ENCODE measurements at places on chromosomes 5 and 9.

DNA sequence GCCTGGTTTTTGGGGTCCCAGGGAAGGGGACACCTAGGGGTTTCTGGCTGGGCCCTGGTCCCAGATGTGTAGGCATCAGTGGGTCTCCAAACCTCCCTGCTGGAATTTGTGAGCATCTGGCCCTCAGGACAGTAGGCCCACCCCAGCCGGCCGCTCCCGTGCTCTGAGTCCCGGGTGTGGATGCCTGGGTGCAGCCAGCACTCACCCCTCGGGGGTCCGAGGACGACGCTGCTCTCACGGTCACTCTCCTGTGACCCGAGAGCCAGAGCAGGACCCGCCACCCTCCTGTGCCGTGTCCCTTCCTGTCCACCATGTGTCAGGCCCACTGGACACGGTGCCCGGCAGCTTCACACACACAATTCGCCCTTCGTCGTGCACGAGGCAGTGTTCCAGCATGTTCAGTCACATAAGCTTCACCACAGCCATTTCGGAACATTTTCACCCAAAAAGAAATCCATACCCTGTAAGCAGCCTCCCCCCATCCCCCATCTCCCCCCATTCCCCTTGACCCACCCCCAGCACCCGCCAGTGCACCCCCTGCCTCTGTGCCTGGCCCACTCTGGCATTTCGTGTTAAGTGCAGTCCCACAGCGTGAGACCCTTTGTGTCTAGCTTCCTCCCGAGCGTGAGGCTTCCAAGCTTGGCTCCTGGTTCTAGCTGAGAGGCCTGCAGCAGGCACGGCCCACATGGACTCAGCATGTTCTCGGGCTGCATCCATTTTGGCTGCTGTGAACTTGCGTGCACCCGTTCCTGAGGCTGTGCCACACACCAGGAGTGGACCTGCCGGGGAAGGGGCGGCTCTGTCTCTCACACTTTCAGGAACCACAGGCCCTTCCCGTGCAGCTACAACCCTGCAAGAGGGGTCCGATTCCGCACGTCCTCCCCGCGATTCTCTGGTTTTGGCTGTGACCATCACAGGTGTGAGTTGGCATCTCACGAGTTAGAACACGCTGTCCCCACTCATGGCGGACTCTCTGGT is 40.5 kb downstream of the NKD2 start:
- DNase-seq: no peak

DNA sequence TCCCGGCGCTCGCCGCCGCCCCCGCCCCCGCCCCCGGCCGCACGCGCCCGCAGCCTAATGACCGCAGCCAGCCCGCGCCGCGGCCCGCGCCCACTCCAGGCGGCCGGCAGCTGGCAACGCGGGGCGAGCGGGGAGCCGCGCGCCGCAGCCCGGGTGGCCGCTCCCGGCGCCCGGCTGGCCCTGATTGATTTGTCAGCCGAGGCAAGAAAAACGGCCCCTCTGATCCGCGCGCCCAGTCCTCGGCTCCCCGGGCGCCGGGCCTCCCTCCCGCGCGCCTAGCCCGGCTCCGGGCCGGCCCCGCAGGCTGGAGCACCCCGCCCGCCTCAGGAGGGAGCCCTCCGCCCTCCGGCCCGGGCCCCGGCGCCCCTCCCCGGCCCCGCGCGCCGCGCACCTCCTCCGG is 11.9 kb upstream of the LHX2 start:
- no peak for DNase-seq

DNA sequence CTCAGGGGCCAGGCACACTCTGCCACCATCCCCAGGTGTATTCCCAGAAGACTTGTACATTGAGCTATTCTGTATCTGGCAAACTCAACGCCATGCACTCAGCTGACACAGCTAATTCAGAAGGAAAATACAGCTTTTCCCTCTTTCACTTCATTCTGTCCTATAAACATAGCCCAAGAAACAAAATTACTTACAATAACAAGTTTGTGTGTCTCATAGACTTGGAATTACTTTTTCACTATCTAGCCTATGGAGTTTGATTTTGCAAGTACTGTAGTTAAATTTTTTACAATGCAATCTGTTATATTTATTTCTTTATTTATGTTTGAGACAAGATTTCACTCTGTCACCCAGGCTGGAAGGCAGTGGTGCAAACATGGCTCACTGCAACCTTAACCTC is 125.1 kb upstream of the KLF9 start:
- no peak for DNase-seq

- DNase-seq: no peak
These were observed 68.1 kb downstream of the INVS start for GRCh38 chr9:100167176-100167575.

- no peak for DNase-seq
These were observed 93.6 kb downstream of the NR3C1 start for GRCh38 chr5:143309661-143310431.

GRCh38 chr5:89457411-89458331 is 574.7 kb upstream of the MEF2C start:
- no peak for DNase-seq

DNA sequence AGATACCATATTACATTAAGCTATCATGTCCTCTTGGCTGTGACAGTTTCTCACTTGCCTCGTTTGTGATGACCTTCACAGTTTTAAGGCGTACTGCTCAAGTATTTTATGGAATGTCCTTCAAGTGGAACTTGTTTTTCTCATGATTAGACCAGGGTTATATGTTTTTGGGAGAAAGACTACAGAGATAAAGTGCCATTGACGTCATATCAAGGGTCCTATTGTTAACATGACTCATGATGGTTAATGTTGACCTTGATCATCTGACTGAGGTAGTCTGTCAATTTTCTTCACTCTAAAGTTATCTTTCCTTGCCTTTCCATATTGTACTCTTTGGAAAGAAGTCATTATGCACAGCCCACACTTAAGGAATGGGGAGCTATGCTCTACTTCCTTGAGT is 17.8 kb upstream of the PTBP3 start:
- no peak for DNase-seq

DNA sequence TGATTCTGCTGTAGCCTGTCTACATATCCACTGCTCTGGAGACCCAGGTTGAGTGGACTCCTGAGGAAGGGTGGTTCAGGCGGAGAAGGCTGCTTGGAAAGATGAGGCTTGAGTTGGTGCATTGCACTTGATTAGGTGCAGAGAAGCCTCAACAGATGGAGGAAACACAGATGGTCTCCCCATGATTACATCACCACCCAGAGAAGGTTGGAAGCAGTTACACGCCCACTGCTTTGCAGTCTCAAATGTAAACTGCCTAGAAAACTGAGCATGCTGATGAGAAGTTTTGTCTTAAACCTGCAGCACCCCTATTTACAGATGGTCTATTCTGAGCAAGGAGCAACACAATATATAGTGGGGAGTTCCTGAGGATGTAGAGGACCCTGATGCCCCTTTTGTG is 266.6 kb downstream of the PIK3R1 start:
- DNase-seq: no peak

- no peak for DNase-seq
These were observed 33.8 kb downstream of the MACROH2A1 start for GRCh38 chr5:135365281-135365680.

DNA sequence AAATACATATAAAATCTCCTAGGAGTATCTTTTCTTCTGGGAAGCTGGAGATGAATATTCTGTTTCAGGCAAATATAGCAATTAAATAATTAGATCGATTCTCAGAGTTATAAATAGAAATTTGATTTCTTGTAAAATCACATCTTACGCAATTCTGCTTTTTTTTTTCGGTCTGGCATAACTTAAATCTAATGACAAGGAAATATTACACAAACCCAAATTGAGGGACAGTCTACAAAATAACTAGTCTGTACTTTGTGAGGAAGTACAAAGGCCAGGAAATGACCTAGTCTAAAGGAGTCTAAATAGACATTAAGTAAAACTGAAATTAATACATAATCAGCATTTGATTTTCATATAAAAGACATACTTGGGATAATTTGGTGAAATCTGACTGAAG is 133.3 kb downstream of the KIAA0825 start:
- DNase-seq: no peak

DNA sequence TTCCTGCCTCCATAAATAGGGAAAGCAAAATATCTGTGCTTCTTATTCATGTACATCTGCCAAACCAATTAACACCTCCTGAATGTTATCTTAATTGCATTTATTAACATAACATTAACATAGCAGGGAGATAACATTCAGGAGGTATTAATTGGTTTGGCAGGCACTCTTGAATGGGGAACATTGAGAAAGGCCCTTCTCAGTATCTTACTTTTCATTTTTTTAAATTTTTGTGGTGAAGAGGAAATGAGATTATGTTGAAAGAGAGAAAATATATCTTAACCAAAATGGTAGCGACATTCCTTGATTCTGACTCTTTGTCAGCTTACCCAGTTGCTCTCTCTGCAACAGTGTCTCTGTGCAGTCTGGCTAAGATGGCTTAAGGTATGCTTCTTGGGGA is 100.4 kb upstream of the TLE1 start:
- no peak for DNase-seq

- DNase-seq: no peak
These were observed 20.0 kb downstream of the PCDH1 start for GRCh38 chr5:141858079-141858765.

DNA sequence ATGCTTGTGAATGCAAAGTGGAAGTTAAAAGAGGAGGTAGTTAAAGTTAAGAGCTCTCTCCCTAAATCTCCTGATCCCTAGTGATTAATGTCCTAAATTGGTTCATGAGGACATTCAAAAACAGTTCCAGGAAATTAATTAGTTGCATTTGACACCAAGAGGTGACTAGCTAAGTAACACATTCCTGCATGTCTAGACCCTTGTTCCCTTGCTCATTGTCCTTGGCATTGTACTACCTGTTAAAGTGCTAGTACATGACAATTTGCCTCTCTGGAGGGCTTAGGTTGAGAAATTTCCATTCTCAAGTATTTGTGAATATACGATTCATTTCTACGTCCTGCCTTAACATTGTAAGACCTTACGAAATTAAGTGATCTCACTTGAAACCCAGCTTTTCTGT is 278.6 kb upstream of the CDH10 start:
- no peak for DNase-seq

GRCh38 chr9:4095484-4095883 is 204.4 kb downstream of the GLIS3 start:
- no peak for DNase-seq

- no peak for DNase-seq
These were observed 7.6 kb downstream of the PAM start for GRCh38 chr5:102762562-102763227.

- DNase-seq: no peak
These were observed 23.0 kb upstream of the TMOD1 start for GRCh38 chr9:97478301-97478981.

DNA sequence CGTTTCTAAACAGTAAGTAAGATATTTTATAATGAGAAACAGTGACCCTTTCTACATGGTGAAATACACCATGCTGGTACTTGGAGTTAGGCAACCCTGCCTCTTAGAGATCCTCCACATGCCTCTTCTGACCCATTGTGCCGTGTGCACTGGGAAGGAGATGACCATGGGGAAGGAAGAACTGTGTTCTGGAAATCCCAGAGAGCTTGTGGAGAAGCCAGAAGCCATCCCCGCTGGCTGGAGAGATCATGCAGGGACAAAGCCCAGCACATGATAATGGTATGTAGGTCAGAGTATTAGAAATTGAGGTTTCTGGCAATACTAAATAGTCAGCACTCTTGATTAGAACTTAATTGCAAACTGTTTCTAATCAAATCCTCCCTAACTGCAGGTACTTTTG is 307.3 kb downstream of the FBXL7 start:
- DNase-seq: no peak

DNA sequence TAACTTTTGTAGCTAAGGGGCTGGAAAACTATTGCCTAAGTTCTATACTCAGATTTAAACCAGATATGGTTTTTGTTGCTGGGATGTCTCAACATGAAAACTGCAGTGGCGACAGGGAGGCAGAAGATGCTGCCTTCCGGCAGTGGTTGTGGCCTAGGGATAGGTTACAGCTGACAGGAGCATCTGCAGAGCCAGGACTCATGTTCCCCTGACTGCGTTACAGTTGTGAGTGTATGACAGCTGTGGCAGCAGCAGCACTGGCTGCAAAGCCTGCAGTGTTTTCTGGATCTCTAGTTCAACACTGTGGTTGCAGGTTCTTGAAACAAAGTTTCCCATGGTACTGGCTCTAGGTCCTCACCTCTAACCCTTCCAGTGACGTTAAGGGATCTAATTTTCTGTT is 498.8 kb upstream of the CDH18 start:
- DNase-seq: no peak

DNA sequence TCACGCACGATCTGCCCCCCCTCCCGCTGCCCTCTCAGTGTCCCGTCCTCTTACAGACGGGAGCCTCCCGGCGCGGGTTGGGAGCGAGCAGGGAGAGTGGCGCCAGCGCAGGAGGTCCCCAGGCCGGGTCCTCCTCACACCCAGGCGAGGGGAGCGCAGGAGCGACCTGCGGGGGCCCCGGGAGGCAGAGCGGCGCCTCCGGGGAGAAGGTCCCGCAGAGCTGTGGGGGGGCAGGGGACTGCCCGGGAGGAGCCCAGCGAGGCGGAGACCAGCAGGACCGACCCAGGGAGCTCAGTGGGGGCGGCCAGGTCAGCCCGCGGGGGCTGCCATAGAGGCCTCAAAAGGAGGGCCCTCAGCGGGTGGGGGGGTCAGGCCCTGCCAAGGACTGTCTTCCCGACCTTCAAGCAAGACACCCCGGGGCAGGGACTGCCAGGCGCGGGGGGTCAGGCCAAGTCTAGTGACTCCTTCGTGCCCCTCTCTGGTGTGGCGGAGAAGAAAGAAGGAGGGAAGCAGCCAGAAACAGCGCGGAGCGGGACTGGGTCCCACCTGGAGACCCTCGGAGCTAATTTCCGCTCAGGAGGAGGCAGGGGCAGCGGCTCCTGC is 123.3 kb upstream of the ERCC6L2 start:
- no peak for DNase-seq

DNA sequence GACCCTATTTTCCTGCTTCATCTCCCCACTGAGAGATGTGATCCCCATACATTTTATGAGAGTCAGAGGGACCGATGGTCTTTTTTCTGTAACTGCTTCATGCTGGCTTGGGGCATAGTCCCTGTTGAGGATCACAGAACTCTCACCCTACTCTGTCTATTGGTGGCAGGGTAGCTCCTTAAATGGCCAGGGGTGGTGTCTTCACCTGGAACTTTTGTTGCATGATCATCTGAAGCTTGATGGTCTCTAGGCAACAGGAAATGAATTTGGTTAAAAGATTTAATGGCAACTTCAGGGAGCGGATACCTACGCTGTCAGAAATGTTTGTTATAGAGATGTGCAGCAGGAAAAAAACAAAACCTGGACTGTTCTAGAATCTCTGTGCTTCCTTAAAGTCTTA is 87.0 kb upstream of the GLIS3 start:
- no peak for DNase-seq

DNA sequence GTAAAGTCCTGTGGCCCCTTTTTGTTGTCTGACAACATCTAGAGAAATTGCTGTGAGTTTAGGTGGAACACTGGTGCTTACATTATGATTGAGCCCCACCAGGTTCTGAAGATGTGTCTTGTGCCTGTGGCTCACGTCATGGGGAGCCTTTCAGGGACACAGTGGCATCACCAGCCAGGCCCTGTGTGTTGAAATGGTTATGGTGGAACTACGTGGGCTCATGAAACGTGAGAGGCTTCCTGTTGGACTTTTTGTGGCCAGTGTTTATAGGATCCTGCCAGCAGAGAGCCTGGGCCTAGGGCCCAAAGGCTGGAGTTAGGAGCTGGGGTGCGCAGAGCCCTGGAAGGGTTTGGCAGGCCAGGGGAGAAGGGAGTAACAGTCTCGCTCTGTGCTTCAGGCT is 46.8 kb downstream of the TENT4A start:
- no peak for DNase-seq

All from activated T-helper 1 cell treated with anti-CD3 and anti-CD28 coated beads, Interleukin-2, amount 50 U/mL, for 16 hours (primary cell).